ENCODE measurements at places on chromosomes 2 and 18.

GRCh38 chr2:186554429-186554828, 35.4 kb upstream of the ITGAV start:
- DNase-seq, result no peak

DNA sequence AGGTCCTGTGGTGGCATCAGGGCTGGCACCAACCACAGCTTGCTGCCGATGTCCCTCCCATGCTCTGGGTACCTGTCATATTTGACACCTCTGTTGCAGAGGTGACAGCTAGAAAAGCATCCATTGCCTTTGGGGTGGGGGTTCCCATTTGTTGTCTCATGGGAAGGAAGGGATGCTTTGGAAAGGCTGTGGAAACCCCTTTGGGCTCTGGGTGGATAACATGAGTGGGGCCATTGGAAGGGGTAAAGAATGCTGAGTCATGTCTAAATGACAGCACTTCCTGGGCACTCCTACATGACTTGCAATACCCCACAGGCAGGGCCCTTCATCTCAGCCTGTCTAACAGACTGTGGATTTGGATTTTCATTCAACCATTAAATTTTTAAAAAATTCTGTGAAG, 27.8 kb downstream of the CTIF start:
- no peak for DNase-seq

GRCh38 chr18:3005462-3005861, 7.5 kb downstream of the LPIN2 start:
- no peak for DNase-seq

- no peak for DNase-seq
These were observed 14.6 kb downstream of the SPOPL start for GRCh38 chr2:138516030-138516704.

DNA sequence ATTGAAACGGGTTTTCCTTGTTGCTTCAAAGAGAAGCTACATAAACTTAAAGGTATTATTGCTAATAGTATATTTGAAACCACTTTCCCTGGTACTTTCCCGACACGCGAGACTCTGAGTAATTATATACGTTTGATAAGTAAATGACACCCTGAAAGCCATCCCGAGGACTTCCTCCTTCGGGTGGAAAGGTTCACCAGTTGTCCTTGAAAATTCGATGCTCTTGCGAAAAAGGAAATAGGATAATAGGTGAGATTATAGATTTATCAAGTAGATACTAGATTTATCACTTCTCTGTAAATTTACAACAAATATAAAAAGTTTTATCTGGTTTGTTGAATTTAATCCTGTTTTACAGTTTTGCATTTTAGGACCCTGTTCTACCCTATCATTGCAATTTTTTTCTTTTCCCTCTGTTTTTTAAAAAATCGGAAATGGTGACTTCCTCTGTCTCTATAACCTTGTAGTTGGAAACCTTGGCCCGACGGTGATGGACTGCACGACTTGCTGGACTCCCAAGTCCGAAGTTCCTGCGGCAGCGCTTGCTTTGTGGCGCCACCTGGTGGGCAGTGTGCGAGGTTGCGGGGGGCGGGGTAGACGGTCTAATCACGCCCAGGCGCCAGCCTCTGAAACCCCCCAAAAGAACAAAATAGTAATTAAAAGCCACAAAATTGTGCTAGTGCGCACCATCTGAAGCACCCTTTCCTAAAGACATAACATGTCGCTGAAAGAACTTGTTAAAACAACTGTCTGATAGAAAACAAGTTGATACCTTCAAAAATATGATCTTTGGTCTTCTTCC, 972 bp upstream of the DLX2 start:
- DNase-seq, result peak; percentile 93

DNA sequence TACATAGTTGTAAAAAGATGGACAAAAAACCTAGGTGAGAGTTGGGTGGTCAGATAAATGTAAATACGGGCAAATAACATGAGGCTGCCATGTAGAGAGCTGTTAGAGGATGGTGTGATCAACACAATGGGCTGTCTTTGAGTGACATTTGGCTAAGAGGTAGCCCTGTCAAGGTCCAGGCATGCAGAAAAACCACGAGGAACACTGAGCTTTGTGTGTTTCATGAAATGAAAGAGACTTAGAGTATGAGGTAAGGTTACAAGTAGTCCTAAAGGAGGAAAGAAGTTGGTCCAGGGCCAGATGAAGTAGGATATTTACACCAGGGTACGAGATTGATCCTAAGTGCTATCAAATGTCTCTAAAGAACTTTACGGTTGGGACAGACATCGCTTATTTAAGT, 160.9 kb downstream of the RDH14 start:
- DNase-seq, result no peak

DNA sequence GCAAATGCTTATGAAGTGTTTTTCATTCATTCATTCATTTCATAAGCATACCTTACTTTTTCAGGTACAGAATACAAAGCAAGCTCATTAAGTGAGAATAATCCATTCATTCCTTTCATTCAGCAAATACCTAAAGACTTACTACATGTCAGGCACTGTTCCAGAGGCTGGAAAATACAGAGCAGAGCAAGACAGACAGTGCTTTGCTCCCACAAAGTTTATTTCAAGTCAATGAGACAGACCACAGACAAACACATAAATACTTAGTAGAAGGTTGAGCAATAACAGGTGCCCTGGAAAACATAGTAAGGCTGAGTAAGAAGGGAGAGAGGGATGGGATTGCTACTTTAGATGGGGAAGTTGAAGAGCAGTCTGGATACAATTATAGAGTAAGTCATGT, 309.8 kb downstream of the C1D start:
- DNase-seq, result no peak

DNA sequence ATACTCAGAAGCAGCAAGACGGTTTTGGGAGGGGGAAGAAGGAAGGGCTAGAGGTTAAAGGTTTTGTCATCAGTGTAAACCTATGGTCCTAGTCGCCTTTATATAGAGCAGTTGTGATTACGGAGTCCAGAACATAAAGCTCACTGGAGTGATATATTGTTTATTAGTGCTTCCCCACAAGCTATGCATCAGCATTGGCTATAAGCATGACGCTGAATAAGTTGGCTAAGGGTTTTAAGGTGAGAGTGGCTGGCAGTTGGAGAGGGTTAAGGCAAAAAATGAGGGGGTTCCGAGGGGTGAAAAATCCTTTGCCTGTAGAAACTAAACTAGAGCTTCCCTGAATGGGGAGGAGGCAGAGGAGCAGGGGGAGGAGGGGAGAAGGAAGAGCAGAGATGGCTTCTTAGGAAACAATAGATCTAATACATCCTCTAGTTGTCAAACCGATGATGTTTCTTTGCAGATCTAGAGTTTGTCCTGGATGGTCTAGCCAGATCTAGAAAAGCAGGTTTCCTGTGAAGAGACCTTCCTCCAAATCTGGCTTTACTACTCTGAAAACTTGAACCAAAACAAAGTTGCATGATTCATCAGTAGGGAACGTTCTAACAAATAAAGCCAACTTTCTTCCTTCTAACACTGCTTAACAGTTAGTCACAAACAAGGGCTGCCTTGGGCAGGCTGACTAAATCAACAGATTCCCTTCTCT, 2.5 kb downstream of the KLF7 start:
- no peak for DNase-seq

DNA sequence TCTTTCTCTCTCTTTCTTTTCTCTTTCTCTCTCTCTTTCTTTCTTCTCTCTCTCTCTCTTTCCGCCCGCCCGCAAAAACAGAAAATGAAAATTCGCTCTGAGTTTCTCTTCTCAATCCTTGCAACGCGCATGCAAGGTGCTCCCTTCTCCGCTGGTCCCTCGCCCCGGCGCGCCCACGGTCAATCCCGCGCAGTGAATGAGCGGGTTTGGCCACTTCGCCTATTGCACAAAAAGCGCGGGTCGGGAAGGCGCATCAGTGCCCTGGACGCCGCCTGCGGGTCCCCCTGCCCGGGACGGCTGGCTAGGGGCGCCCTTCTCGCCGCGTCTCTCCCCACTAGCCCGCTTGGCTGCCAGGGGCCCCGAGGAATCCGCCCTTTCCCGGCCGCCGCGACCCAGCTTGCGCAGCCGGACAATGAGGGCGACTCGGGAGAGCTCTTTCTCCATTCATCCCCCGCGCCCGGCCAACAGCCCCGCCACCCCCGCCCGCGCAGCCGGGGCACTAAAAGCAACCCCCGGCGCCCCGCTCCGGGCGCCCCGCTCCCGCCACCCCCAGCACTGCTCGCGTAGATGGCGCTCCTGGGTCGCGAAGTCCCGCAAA, 706 bp downstream of the LAMA1 start:
- DNase-seq, result peak; percentile 2

- no peak for DNase-seq
These were observed 152.5 kb downstream of the TSN start for GRCh38 chr2:121907928-121908327.

DNA sequence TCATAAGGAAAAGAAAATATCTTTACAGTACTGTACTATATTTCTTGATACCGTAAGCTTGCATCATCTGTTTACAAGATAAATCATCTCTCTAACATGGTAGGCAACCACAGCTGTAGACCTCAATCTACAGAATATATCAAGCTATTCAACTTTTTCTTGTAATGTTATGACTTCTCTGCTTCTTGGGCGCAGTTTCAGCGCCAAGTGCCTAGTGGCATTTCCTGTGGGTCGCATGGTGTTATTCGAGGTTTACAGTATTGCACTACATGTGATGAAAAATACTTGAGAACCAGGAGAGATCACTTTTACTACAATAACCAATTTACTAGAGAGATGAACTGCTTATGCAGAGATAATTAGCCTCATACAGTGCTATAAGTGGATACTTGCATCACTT, 34.0 kb upstream of the SESTD1 start:
- no peak for DNase-seq

- no peak for DNase-seq
These were observed 32.5 kb downstream of the WDR33 start for GRCh38 chr2:127778447-127778846.

DNA sequence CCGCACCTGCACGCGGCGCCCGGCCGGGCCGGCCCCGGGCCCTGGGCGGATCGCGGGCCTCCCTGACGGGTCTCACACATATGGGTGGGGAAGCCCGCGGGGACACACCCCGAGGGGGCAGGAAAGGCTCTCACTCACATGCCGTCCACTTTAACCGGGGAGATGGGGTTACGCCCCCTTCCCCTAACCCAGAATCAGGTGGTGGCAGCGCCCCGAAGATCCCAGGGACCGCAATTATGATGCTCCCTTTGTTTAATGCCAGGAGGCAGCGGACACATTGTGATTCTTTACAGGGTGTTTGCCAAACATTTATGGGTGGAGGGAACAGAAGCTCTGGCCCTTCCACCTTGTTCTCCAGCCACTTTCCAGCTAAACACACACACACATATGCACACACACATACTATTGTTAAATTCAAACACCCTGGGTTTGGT, 424 bp upstream of the ANKRD44 start:
- no peak for DNase-seq

GRCh38 chr2:38658613-38659012, 7.3 kb upstream of the GALM start:
- DNase-seq, result no peak

DNA sequence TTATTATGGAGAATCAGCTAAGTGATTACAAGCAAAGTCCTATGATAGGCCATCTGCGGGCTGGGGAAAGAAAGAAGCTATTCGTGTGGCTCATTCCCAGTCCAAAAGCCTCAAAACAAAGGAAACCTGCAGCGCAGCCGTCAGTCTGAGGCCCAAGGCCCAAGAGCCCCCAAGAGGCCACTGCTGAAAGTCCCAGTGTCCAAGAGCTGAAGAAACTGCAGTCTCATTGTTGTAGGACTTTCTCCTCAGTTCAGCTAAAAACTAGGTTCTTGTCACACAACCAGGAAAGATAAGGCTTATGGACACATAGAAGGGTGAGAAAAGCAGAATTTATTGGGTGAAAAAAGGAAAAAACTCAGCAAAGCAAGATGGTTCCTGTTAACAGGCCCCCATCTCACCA, 143.2 kb downstream of the RHBDD1 start:
- DNase-seq, result no peak

DNA sequence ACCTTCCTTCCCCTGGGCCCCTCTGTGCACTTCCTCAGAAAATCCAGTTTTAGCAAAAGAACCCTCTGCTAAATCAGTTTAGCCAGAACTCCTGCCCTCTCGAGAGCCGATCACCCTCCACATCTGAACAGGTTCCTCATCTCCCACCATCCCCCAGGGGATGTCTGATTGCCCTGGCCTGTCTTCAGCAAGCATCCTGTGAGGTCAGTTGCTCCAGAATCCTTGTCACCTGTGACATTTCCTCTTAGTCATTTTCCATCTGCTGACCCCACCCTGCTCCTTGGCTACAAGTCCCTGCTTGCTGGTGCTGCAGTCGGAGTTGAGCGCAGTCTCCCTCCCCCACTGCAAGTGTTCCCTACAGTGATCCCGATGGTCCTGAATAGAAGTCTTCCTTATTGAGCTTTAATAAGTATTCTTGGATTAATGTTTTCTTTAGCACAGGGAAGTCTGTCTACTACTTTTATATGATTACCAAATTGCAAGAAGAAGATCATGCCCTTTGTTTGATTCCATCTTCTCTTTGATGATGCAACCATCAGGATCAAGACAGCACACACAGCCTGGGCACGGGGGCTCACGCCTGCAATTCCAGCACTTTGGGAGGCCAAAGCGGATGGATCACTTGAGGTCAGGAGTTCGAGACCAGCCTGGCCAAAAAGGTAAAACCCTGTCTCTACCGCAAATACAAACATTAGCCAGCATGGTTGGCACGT, 30.9 kb upstream of the UBE2F start:
- DNase-seq, result no peak

- DNase-seq, result peak; percentile 49
These were observed 8.2 kb downstream of the DCC start for GRCh38 chr18:52348209-52348608.

GRCh38 chr2:104428155-104428554, 425.8 kb upstream of the POU3F3 start:
- DNase-seq, result no peak

DNA sequence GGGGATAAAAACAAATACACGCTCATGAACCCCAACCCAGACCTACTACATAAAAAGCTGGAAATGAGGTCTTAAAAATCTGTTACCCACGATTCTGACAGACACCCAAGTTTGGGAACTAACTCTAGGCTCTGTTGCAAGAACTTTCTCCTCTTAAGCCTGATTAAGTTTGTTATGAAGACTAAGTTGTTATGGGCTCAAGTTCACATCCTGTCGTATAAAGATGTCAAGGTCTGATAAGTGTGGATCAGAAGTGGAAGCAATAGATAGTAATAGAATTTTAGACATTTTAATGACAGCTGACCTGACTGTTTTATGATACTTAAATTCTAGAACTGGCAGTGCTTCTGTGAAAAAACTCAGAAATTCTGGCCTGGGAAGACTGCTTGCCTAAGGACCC, 43.2 kb downstream of the LPIN2 start:
- DNase-seq, result no peak

GRCh38 chr2:3639653-3640052, 18.3 kb upstream of the ALLC start:
- DNase-seq, result no peak

- no peak for DNase-seq
These were observed 45.4 kb downstream of the INO80D start for GRCh38 chr2:206040525-206040924.

DNA sequence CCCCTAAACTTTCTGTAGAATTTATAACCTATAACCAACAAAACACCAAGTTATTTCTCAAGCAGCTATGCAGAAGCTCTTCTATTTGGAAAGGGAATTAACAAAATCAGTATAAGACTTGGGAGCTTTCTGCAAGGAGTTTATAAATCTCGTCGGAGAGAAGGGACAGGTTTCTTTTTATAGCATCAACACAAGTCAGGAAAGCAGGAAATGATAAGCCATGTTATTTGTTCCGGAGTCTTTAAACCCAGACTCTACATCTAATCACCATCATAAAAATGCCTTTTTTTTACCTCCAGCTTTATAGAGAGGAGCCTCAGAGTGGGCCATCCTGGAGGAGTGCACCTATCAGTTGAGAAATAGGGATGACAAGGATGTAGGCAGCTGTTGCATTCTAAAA, 137.1 kb downstream of the DPP10 start:
- no peak for DNase-seq
